GM23248 (cell line): ENCODE measurements at places on chromosomes 4 and X.
A peak's percentile ranks its signal among the peaks of the same experiment; 100 is the strongest.

DNA sequence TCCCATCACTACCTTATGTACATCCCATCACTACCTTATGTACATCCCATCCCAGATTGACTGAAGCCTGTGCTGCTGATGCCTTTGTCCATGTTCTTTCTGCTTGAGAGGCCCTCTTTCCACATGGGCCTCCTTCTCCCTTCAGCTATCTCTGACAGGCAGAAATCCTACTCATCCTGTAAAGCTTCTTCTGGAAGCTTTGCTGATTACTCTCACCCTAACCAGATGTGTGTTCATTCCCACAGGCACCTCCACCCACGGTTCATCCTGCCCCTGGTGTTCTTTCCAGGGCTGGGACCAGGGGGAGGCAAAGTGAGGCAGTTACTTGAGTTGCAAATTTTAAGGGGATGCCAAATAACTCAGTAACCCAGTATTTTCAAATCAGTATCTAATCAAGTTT lies 22.5 kb upstream of the FBXW7 start:
- H3K4me3 ChIP-seq: no peak overlapping the region
- no peak for DNase-seq
- H3K36me3 ChIP-seq: no peaks in the 10 kb centered on the region
- H3K27me3 ChIP-seq: no peaks in the 10 kb centered on the region

DNA sequence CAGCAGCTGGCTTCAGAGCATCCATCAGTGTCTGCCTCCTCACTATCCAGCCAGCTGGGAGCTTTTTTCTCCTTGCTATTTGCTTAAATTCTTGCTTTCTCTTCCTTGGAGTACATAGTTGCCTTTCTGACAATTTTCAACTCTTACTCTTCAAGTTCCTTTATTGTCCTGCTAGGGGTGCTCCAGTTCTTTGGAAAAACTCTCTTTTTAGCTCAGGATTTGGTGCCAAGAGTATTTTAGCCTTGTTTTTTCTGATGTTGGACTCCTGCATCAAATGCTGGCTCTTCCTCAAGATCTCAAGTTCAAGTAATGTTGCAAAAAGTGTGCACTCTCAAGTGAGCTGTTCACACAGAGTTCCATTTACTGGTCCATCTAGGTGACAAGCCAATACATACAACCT lies 126.4 kb downstream of the KDR start:
- no peaks in the 10 kb centered on the region for H3K36me3 ChIP-seq
- H3K27me3 ChIP-seq: peaks cover 8% of the 10 kb centered on the region; the same call in 1 of the 2 replicates
- no peaks in the 10 kb centered on the region for H3K4me1 ChIP-seq
- DNase-seq: peak; percentile 56

- no peaks in the 10 kb centered on the region for H3K27me3 ChIP-seq
- no peak overlapping the region; the same call in 1 of the 2 replicates for H3K27ac ChIP-seq
- no peak overlapping the region for H3K4me3 ChIP-seq
- peaks cover 9% of the 10 kb centered on the region; the same call in 1 of the 2 replicates for H3K4me1 ChIP-seq
- DNase-seq: peak; percentile 80
These were observed 262.5 kb downstream of the FBXW7 start for GRCh38 chr4:152273343-152273742.

DNA sequence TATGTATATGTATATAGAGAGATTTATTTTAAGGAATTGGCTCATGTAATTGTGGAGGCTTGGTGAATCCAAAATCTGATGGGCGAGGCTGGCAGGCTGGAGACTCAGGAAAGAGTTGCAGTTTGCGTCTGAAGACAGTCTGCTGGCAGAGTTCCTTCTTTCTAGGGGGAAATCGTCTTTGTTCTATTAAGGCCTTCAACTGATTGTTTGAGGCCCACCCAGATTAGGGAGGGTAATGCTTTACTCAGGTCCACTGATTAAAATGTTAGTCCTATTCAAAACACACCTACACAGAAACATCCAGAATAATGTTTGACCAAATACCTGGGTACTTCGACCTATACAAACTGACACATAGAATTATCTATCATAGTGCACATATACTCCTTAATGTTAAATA lies 149.5 kb downstream of the NAA11 start:
- H3K27me3 ChIP-seq: no peaks in the 10 kb centered on the region
- no peaks in the 10 kb centered on the region for H3K4me1 ChIP-seq
- DNase-seq: no peak
- H3K4me3 ChIP-seq: no peak overlapping the region
- H3K36me3 ChIP-seq: no peaks in the 10 kb centered on the region

DNA sequence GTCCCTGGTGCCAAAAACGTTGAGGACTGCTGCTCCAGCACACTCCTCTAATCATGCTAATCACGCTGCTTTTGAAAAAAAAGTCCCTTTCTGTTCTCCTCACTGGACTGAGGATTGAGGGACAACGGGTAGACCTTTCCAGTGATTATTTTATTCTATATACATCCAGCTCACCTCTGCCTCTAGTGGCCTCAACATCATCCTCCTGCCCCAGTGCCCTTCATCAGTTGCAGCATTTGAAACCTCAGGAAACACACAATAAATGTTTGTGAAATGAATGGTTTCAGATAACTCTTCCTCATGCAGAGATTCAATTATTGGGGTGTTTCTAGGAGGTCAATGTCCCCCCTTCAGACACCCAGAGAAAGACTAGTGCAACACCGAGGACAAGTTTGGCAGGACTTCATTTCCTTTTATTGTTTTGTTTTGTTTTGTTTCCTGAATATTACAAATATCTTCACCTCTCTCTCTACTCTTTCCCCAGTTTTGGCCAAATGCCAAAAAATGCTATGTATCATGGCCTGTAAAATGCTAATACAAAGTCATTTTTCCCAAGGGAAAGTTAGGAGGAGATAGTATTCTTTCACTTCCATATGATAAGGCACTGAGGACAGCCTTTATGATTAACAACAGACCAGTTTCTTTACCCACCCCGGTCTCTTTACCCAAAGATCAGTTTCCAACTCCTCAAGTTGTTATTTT lies 460.1 kb upstream of the SLIT2 start:
- H3K27ac ChIP-seq: no peak overlapping the region
- peak; percentile 21 for DNase-seq
- H3K36me3 ChIP-seq: no peaks in the 10 kb centered on the region
- no peaks in the 10 kb centered on the region for H3K27me3 ChIP-seq

DNA sequence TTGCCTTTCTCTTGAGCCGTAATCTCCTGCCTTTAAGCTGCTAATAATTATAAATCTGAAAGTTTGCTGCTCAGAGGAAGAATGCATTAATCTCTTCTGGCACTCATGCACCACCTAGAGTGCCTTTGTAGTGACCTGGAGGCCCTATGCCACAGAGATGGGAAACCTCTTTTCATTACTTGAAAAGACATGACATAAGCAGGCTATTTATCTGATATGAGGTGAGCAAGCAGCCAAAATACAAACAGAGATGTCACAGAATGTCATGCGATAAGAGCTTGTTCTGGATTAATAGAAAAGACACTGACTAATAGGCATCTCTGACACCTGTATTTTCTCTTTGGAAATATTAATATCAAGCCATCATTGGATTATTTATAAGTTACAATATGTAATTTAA lies 42.3 kb downstream of the GABRB1 start:
- no peaks in the 10 kb centered on the region for H3K36me3 ChIP-seq
- no peak overlapping the region for H3K4me3 ChIP-seq
- no peak overlapping the region for H3K27ac ChIP-seq

DNA sequence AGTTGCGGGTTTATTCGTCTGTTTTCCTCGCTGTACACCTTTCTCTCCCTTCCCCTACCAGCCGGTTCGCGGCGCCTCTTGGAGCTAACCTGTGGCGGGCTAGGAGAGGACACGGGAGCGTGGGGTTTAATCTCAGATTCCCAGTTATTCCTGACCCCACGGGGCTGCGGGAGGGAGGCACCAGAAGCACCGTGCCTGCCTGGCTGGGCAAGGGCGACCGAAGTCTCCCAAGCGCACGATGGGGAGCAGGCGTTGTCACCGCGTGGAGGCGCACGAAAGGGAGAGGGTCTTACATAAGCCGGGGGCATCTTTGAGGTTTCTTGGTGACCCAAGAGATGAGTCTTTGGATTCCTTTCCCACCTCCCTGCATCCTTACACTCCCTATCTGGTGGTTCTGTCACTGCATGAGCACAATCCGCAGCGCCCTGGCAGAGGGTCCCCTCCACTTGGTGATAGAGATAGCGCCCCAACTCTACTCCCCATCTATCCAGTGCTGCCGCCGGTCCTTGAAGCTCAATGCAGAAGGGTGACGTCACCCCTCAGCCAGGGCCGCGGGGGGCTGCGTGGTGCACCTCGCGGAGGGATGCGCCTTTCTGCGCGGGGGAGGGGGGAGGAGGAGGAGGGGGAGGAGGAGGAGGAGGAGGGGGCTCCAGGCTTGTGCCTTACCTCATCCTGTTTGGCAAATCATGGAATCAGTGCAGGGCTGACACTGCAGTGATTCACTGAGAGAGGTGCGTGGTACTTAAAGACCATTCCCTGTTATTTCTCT lies 793 bp downstream of the TSPAN7 start:
- H3K4me1 ChIP-seq: no peaks in the 10 kb centered on the region
- H3K4me3 ChIP-seq: peak overlapping the region; percentile 61; the same call in 1 of the 2 replicates
- no peaks in the 10 kb centered on the region for H3K36me3 ChIP-seq
- H3K27me3 ChIP-seq: no peaks in the 10 kb centered on the region
- no peak overlapping the region for H3K27ac ChIP-seq

DNA sequence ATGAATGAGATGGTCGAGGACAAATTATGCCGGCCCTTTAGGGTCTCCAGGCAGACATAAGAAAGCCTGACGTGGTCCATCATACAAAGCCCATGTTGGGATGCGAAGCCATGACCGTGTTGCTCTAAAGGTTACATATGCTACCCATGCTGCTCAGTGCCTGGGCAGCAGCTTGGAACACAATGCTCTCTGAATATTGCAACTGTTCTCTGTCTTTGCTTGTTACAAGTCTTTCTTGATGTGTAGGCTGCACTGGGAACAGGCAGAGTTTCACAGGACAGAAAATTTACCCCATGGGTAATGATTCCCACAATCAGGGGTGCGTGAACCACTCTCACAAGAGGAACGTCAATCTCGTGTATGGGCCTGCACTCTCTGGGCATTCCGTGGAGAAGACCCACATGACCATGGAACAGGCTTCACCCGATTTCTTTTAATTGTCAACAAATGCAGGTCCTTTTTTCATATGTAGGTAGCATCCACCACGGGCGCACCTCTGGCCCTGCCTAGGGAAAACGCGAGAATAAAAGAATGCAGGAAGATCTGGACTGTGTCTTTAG lies 66.3 kb downstream of the NBDY start:
- no peaks in the 10 kb centered on the region for H3K27me3 ChIP-seq
- H3K4me1 ChIP-seq: no peaks in the 10 kb centered on the region
- H3K36me3 ChIP-seq: no peaks in the 10 kb centered on the region
- H3K4me3 ChIP-seq: no peak overlapping the region

DNA sequence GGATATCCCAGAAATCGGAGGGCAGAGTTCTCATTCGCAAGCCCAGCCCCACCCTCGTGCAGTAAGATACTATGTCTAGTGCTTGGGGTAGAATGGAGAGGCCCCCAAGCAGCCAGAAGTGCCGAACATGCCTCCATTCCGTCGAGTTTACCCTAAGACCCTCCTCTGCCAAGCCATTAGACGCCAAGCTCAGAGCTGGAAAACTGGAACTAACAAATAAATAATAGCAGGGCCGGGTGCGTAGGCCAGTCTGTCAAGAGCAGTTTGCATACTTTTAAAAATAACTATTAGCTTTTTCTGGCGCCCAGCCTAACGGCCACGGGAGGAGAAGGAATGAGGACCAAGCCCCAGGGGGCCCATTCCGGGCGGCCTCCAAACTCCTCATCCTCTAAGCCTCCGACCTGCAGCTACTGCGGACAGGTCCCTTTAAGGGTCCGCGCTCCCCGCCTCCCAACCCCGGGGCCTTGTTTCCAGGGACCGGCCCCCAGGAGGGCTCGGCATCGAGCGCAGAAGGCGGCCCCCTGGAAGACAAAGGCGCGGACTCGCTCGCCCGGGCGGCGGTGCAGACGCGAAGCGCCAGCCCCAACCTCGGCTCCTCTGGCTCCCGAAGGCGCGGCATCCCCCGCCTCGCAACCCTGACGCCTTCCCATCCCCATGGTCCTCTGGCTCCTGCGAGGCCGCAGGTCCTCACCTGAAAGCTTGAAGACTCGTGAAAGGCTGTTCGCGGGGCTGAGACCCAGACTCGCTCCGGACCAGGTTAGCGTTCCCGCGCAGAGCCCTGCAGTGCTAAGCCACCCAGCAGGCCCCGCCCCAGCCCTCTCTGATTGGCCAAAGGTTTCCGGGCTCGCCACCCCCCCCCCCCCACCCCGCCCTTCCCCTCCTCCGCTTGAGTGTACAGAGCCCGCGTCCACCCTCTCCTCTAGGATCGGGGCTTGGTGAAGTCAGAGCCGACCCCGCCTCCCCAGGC lies at the start of gene TMSB15A:
Gene TMSB15A (minus strand): TSS at position 765 of the 967 bp plus-strand sequence.
- peak within 1 kb of the TSS; percentile 67 for H3K4me3 ChIP-seq
- H3K27ac ChIP-seq: no peak within 1 kb of the TSS
- DNase-seq: peak; percentile 66
- no peaks in the 10 kb centered on the region for H3K27me3 ChIP-seq
- no peaks in the 10 kb centered on the region for H3K36me3 ChIP-seq
- no peaks in the 10 kb centered on the region for H3K4me1 ChIP-seq

- no peak for DNase-seq
- no peaks in the 10 kb centered on the region; the same call in 1 of the 2 replicates for H3K27me3 ChIP-seq
- no peaks in the 10 kb centered on the region for H3K36me3 ChIP-seq
- no peak overlapping the region for H3K4me3 ChIP-seq
- H3K4me1 ChIP-seq: no peaks in the 10 kb centered on the region
These were observed 121.4 kb upstream of the GATB start for GRCh38 chr4:151882072-151882803.

GRCh38 chr4:2436301-2436700 lies 17.5 kb downstream of the CFAP99 start:
- H3K27me3 ChIP-seq: no peaks in the 10 kb centered on the region
- no peak overlapping the region for H3K4me3 ChIP-seq
- no peak overlapping the region for H3K27ac ChIP-seq
- peak; percentile 76 for DNase-seq

DNA sequence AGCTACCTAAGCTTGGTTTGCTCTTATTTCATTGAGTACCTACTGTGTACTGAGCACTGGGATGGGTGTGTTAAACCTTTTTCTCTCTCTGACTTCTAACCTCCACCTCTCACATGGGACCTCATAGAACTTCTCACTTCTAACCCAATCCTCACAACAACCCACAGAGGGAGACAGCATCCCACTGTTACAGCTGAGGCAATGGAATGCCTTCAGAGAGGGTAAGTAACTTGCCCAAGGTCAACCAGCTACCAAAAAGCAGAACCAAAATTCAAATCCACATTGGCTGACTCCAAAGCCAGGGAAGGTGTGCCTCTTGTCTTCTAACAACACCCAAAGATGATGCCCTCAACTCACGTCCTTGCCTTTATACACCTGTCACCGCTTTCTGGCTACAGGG lies 5.4 kb downstream of the SEL1L3 start:
- H3K27me3 ChIP-seq: no peaks in the 10 kb centered on the region
- no peak overlapping the region for H3K4me3 ChIP-seq
- peak; percentile 8 for DNase-seq
- H3K36me3 ChIP-seq: no peaks in the 10 kb centered on the region
- no peak overlapping the region for H3K27ac ChIP-seq

DNA sequence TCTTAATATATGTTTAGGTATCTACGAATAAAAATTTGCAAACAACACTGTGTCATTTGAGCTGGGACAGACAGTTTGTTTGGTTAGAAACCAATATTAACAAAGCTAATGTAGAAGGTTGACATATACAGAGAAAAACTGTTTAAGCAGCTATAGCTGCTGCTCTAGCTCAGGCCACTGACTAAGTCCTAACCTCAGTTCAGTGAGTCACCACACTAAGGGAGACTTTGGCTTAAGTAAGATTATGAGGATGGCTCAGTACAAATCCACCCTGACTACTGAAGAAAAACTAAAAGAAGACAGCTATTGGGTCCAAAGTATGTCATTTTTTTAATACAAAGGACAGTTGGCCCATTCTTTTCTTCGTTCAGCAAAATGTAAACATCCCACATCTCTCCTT lies 717.3 kb upstream of the ACTRT1 start:
- no peaks in the 10 kb centered on the region for H3K4me1 ChIP-seq
- H3K36me3 ChIP-seq: no peaks in the 10 kb centered on the region
- H3K27ac ChIP-seq: no peak overlapping the region
- H3K4me3 ChIP-seq: no peak overlapping the region
- DNase-seq: no peak

GRCh38 chr4:6337331-6337935 lies 67.8 kb downstream of the WFS1 start:
- no peak for DNase-seq
- no peak overlapping the region for H3K27ac ChIP-seq
